ENCODE measurements at places on chromosomes 7 and 10.

- DNase-seq = no peak
These were observed 21.9 kb upstream of the MSRB2 start for GRCh38 chr10:23073527-23073926.

- DNase-seq = no peak
These were observed 108.3 kb downstream of the TNS3 start for GRCh38 chr7:47473499-47474210.

DNA sequence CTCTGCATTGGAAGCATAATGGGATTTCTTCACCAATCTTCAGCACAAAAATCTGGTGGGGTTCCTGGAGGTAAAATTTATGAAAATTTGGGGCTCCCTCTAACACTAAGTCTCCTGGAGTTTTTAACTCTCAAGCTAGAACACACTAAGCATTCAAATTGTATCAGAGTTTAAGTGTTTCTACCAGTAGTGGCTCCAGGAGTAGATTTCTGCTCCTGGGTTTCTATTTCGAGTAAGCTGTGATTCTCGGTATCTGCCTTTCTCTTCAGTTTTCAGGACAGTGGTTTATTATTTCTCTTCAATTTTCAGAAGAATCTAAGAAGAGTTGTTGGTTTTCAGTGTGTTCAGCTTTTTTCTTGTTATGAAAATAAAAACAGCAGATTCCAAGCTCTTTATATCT, 566.4 kb upstream of the KCND2 start:
- no peak for DNase-seq

GRCh38 chr7:6165521-6166320, 106.7 kb downstream of the CYTH3 start:
- no peak for DNase-seq

DNA sequence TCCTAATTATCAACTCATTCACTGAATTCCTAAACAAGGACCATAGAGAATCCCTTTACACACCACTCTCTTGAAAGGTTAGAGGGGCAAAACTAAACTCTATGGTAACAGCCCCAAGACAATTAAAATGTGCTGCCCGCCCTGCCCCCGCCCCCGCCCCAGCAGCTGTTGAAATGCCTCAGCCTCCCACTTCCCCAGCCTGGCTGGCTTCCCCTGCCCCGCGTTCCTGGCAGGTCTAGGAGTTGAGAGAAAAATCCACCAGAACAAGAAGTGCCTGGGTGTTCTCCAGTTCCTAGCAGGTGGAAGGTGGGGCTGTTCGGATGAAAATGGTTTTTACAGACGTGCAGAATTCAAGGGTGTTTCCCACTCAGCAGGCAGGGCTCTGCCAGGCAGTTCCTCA, 109.5 kb upstream of the ZEB1 start:
- no peak for DNase-seq

DNA sequence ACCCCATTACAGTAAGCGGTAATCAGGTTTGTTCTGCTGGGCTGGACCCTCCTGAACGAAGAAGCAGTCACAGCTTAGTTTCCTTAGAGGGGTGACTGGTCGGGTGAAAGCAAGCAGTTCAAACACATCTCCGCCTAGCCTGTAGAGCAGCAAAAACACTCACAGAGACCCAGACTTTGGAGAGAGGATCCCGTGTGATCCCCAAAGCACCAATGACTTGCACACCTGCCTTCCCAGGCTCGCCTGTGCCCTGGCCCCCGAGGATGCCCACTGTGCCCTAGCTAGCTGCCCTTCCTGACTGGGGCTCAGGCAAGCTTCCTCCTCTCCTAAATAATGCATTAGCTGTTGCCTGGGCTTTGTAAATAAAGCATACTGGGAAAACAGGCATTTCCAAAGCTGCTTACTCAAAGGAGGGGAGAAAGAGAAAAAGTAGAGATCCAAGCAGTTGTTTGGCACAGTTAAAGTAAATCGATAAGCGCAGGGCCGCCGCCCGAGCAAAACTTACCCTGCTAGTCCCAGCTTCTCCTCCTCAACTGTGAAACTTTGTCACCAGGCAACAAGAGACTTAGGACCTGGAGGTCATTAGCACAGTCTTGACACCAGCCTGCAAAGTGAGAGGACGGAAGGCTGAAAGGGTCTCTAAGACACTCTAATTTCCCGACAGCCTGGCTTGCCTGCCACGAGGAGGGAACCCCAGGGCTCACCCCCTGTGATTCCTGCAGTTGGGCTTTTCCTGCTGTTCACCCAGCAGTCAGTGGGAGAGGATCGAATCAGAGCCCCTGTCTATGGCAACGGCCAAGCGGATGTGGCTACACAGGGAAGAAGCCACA, 4.8 kb downstream of the LRRC18 start:
- DNase-seq = no peak

DNA sequence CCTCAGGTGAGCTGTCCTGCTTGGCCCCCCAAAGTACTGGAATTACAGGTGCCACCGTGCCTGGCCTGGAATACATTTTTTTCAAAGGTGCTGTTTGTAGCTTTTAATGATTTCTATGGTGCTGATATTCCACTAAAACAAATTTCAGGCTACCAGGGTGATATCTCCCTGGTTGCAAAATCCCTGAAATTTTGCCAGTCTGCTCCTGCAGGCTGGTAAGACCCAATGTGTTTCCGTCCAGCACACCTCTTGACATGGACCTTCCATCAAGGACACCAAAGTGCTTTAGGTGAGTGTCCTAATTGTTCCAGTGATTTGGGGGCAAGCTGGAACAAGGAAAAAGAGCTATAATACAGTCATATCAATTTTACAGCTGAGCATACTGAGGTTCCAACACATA, 69.8 kb upstream of the KMT2C start:
- no peak for DNase-seq

DNA sequence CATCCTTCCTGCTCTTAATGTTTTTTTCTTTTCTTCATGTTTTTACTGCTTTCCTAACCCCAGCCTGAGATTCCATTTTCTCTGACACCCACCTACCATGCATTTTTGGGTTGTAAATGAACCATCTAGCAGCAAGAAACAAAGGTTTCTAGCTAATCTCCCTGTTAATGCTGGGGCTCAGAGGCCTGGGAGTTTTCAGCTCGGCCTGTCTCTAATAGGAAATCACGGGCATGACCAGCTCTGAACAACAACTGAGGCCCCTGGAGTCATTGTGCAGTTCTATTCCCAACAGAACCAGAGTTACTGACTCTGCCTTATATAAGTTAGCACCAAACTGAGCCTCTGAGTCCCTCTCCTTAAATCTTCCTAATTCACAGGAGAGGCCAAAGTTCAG, 134.8 kb downstream of the CFAP58 start:
- DNase-seq = no peak

DNA sequence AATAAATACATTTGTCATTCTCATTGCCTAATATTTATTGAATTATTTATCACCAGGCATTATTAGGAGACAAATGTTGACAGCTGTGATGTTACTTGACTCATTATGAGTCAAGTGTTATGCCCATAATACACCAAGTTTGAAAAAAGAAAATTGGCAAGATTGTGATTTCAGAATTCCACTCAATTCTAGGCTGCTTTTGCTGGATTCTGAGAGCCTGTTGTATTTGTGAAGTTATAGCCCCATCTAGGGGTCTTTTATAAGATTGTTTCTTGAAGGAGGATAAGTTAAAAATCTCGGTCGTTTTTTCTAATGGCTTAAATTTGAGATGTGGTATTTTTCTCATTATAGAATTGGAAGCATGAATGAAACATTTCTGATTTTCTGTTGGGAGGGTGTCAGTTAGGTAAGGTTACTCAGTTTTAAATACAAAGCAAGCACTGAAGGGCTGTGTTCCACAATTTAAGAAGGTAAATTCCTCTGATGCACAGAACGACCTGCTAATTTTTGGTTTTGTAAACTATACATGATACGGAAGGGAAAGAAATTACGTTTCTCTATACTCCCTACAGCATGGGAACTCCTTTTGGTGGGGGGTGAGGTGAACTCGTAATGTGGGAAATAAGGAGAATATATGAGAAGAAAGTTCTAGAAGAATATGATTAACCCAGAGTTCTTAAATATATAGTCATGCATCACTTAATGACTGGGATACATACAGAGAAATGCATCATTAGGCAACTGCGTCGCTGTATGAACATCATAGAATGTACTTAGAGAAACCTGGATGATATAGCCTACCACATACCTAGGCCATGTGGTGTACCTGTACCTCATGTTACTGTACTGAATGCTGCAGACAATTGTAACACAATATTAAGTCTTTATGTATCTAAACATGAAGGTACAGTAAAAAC, 2.6 kb downstream of the STK31 start:
- DNase-seq = no peak

DNA sequence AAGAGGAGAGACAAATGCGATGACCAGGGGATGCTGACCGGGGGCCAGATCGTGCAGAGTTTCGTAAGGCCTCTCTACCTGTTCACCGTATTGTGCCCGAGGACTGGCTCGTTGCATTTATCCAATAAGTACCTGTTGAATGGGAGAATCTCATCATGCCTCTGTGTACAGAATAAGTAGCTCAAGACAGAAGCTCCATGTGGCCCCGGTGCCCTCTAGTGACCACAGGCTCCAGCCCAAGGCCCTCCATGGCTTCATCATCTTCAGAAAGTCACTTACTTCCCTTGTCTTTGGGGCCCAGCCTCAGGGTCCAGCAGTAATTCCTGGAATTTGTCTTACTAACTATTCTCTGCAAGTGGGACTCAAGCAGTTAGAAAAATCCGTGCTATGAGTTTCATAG, 151.0 kb downstream of the CHN2 start:
- DNase-seq = no peak

DNA sequence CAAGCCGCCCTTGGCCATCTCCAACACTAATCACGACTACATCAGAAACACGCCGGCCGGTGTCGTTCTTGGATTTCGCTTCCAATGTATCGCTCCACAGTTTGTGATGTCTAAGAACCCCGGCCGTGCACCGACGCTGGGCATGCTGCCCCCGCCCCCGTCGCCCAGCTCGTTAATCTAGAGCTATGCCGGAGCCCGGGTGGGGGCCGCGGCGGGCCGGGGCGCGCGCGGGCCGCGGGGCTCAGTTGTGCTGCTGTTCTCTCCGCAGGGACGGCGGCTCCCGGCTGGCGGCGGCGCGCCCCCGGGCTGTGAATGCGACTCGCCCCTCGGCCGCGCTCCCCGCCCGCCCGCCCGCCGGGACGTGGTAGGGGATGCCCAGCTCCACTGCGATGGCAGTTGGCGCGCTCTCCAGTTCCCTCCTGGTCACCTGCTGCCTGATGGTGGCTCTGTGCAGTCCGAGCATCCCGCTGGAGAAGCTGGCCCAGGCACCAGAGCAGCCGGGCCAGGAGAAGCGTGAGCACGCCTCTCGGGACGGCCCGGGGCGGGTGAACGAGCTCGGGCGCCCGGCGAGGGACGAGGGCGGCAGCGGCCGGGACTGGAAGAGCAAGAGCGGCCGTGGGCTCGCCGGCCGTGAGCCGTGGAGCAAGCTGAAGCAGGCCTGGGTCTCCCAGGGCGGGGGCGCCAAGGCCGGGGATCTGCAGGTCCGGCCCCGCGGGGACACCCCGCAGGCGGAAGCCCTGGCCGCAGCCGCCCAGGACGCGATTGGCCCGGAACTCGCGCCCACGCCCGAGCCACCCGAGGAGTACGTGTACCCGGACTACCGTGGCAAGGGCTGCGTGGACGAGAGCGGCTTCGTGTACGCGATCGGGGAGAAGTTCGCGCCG, 1.9 kb downstream of the VWC2 start:
- DNase-seq = peak; percentile 26

DNA sequence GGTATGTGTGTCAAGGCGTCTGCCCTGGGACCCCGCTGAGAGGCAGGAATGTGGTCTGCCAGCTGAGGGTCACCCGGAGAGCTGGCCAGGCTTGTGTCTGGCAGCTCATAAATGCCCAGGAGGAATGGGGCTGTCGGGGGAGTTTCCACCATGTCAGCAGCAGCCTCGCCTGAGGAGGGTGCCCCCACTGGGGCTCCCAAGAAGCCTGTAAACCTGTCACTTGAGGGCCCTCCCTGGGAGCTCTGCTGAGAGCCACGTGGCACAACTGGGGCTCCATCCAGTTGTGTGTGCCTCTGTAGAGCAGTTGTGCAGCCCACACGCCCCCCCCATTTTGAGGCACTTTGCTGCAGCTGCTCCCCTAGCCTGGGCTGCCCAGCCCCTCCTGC, 70.6 kb downstream of the NEURL1 start:
- no peak for DNase-seq

- no peak for DNase-seq
These were observed 80.5 kb downstream of the ELAPOR2 start for GRCh38 chr7:86978808-86979506.

DNA sequence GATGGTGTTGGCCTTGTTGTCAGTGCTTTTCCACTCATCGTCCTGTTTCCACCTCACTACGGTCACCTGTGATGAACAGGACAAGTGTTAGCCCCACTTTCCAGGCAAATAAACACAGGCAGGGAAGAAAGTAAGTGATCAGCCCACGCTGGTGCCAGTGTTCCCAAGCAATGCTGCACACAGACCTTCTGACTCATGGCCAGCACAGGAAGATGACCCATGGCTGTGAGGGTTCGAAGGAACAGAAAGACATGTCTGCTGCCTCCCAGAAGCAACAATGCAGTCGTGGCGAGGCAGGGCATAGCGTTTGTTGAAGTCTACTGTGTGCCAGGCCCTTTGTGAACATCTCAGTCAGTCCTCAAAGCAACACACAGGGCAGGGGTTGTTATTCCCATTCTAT, 35.7 kb downstream of the SLC29A3 start:
- DNase-seq = no peak
